ENCODE measurements at places on chromosomes 1 and 21.

GRCh38 chr1:42931108-42931539 is 27.5 kb downstream of the SLC2A1 start:
- DNase-seq: no peak

DNA sequence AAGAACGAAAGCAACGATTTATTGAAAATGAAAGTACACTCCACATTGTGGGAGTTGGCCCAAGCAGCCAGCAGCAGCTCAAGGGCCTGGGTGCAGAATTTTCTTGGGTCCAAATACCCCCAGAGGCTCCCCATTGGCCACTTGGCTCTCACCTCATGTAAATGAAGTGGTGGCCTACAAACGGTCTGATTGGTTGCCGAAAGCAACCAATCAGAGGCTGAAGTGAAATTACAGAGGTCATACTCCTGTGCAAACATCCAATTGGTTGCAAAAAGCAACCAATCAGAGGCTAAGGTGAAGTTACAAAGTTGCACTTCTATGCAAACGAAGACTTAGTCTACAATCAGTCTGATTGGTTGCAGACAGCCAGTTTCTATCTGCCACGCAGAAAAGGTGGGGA is 31.9 kb downstream of the FAM163A start:
- DNase-seq: no peak

DNA sequence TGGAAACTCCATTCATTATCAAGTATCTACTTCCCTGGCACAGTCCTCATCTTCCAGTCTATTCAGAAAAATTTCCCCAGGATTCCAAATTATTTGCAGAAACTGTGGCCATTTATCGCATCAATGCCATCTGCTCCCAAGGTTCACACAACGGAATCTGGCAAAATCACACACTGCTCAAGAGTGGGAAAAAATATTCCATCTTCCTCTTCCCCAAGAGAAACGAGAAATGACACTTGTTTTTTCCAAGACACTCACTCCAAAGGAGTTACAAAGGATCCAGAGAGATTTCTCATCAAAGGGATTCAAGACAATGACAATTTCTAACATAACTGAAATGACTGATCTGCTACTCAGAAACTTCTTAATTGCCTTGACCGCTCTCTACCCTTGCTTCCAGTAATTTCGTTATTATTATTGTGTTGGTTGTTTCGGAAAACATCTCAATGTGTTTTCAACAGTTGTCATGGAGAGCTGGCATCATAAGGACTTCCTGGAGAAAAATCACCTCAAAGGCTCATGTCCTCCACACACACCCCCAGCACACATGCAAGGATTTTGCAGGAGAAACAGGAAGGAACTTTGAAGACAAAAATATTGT is 128.0 kb downstream of the PSMG1 start:
- DNase-seq: no peak

DNA sequence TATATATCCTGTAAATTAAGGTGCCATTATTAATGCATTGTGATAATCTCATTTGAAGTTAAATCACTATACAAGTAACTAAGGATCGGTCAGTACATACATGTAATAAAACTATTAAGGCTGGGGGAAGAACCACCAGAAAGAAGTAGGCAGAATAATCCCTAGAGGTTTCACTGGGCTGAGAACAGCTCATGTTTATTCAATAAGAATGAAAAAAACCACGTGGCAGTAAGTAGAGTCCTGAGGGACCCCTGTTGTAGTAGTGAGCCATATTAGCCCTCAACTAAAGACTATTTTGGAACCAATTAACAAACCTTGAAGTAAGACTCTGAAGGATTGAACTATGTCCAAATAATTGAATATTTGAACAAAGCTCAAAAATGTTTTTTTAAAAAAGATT is 46.9 kb upstream of the ADAM30 start:
- no peak for DNase-seq

DNA sequence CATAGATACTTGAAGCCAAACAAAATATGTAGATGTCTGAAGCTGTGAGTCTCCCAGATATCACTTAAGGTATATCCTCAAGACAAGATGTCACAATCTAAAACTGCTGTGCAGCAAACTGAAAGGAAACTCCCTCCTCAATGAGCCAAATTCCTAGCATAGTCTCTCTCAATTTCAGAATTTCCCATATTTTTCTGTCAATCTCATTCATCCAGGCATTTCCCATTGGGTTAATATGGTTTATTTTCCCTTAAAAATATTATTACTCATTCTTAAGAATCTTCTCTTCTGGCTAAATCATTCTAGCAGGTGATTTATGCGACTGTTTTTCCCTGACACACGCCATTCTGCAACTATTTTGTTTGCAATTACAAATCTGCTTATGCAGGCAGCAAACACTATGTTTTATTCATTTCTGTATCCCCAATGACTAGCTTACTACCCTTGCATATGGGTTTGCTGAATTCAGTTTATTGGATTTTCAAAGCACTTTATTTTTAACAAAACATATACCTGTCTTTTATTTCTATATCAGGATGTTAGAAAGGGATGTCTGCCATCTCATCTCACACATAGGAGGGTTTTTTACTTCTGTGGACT is 69.9 kb downstream of the TNFSF4 start:
- DNase-seq: no peak

DNA sequence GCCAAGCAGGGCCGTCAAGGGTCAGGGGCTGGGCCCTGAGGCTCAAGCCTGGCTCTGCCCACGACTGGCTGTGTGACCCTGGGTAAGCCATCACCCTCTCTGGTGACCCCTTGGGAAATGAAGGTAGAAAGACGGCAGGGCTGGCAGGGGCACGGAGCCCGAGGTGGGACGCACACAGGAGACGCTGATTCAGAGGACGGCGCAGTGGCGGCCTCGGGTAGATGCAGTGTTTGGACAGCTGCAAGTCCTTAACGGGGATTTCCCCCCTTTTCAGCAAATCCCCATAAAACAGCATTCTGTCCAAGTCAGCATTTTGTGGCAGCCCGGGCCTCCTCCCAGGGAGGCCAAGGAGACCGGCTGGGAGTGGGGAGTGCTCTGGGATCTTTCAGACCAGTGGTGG is 16.7 kb downstream of the COL8A2 start:
- peak; percentile 65 for DNase-seq

GRCh38 chr1:92808381-92808780 is 23.5 kb upstream of the RPL5 start:
- DNase-seq: no peak

DNA sequence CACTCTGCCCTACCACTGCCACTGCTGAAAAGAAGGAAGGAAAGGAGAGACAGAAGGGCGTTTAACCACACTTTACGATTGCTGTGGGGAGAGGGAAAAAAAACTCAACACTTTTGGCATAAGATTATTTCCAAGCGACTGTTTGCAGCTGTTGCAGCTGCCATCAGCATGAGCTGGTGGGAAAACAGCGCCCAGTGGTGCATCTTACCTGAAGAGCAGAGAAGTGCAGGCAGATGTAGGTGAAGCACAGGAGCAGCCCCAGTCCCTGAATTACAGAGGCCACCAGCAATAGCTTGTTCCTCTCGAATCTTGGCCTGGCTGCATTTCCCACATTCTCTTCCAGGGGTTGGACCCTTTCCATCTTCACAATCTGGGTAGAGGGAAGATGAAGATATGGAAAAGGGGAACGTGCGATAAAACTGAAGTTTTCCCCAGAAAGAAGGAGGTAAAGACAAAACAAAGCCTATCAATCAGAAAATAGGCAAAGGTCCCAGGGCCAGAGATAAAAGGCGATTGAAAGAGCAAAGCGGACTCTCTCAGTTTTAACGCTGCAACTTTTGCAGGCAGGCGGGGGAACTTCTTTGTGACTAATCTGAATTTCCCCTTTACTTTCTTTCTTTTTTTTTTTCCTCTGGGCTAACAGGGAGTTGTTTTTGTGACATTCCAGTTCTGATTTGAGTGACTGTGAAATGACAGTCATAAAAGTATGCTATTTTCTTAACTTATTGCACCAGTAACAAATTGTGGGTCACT is at the start of gene TNFSF4:
TSS of gene TNFSF4 (minus strand) at position 516 of the 753 bp plus-strand sequence. CDS start at position 361, 155 bp downstream.
- DNase-seq: no peak

DNA sequence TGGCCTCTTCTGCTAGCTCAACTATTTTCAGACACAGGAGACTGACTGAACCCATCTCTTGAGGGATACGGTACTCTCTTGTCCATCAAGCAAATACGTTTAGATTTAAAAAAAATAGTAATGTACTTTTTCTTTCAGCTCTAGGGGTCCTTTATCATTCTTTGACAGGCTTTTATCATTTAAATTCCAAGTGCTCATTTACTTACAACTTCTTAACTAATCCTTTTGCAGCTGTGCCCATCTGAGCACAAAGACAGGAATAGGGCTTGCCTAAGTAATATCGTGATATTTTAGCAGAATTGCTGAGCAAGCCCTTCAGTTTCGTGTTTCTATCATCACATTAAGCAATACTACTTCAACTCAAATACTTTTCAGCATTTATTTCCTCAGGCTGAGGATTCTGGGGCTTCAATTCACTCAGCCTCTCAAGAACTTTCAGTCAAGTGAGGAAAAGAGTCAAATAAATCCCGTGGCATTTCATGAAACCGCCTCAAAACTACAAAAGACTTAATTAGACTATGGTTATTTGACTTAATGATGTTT is 317.6 kb downstream of the BACH1 start:
- DNase-seq: no peak

- DNase-seq: no peak
Measured at GRCh38 chr21:22536509-22536908, 1538.3 kb downstream of the NCAM2 start.

DNA sequence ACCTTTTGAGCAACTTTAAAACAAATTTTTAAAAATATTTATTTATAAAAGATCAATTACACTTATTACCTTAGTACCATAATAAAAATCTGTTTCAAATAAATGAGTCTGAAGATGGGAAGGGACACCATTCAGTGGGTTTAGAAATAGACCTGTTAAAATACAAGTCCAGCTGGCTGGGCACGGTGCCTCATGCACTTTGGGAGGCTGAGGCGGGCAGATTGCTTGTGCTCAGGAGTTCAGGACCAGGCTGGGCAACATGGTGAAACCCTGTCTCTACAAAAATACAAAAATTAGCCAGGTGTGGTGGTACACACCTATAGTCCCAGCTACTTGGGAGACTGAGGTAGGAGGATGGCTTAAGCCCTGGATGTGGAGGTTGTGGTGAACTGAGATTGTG is 57.0 kb downstream of the ITSN1 start:
- DNase-seq: no peak

DNA sequence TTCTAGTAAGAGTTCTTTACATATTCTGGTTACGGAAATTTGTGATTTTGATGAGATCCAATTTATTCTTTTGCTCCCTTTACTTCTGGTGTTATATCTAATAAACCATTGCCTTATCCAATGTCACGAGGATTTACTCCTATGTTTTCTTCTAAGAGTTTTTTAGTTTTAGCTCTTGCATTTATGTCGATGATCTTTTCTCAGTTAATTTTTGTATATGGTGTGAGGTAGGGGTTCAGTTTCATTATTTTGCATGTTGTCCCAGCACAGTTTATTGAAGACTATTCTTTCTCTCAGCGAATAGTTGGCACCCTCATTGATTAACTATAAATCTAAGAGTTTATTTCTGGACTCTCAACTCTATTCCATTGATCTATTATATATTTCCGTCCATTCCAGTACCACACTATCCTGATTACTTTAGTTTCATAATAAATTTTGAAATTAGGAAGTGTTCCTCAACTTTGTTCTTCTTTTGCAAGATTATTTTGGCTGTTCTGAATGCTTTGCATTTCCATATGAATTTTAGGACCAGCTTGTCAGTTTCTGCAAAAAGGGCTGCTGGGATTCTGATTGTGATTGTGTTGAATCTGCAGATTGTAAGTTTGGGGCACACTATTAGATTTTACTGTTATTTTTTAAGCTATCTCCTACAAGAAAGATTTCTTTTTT is 4.0 kb downstream of the KDM1A start:
- DNase-seq: no peak

DNA sequence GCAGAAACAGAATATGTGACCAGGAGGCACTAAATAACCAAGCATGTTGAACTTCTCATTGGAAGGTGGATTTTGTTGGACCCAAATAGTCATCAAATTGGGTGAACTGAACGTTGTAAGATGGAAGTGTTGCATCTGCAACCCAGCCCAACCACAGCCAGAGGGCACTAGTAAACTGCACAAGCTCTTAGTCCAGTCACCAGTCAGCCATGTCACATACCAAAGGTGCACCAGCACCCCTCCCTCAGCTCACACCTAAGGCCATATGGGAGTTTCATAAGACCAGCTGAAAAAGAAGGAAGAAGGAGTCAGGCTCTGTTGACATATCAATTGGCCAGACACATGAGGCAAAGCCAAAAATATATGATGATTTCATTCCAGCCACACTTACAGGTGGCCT is 481.7 kb upstream of the NR5A2 start:
- no peak for DNase-seq

GRCh38 chr1:171084091-171084490 is 6.6 kb upstream of the FMO3 start:
- no peak for DNase-seq

DNA sequence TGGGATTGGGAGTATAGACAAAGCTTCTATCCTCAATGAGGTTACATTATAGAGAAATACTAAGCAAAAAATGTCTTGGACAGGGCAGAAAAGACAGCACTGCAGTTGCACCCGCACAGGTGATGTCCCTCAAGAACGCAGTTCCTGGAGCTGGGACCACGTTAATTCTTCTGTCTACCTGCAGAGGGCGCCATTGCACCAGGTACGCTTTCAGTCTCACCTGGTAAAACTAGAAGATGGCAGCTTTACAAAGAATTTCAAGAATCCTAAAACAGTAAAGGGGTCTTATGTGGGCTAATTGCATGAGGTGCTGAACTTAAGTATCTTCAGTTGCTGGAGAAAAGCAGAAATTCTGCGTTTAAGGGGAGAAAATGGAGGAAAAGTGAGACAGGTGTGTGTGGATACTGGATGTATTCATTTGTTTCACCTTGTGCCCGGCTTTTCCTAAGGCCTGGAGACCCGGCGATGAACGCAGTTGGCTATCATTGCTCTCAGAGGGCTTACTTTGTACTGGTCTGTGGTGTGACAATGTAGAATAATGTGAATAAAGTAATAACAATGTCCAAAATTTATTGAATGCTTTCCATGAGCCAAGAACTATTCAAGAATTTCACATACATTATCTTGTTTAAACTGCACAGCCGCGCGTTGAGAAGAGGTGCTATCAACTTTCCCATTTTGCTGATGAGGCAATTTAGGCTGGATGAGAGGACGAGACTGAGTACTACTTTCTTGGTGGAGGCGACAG is 276.3 kb upstream of the GREM2 start:
- DNase-seq: no peak

DNA sequence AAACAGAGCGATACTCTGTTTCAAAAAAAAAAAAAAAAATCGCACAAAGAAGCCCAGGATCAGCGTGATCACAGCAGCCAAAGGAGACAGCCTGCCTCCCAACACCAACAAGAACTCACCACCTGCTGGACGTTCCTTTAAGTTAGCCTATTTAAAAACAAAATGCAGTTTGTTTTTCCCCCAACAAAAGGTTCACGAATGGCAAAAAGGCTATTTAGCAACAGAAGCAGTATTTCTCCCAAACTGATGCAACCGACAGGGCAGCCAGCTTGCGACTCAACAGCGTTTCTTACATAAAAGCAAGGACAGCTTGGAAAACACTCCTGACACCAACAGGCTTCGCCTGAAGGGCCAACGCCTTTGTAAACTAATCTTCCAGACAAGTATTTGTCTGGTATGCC is 6.8 kb downstream of the SSU72 start:
- no peak for DNase-seq
